ENCODE measurements at places on chromosomes 1 and 21.

DNA sequence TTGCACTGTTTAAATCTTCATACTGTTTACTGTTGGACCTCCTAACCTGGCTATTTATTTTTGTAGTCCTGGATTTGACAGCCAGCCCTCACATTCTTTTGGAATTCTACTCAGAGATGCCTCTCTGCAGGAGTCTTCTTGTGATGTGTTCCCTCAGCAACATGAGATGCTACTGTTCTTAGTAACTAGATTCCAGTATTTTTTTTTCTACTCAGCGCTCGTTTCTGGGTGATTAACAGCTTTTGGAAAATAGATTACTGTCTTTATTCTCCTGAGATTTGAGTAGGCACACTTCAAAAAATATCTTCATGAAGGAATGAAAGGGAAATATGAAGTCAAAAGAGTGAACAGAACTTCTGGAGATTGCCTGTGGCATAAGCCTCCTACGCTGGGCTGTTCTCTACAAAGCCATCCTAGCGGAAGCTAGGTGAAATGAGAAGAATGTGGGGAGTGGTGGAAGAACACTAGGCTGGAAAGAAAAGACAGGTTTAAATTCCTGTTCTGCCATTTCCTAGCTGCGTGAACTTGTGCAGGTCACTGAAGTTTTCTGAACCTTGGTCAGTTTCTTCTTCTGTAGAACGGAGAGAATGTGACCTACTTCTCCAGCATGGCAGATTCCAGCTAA is 75.9 kb downstream of the LRRC8C start:
- DNase-seq, result no peak

GRCh38 chr1:34749992-34750391 is 4.9 kb upstream of the GJB5 start:
- no peak for DNase-seq

GRCh38 chr21:14833666-14834351 is 231.0 kb downstream of the NRIP1 start:
- no peak for DNase-seq

DNA sequence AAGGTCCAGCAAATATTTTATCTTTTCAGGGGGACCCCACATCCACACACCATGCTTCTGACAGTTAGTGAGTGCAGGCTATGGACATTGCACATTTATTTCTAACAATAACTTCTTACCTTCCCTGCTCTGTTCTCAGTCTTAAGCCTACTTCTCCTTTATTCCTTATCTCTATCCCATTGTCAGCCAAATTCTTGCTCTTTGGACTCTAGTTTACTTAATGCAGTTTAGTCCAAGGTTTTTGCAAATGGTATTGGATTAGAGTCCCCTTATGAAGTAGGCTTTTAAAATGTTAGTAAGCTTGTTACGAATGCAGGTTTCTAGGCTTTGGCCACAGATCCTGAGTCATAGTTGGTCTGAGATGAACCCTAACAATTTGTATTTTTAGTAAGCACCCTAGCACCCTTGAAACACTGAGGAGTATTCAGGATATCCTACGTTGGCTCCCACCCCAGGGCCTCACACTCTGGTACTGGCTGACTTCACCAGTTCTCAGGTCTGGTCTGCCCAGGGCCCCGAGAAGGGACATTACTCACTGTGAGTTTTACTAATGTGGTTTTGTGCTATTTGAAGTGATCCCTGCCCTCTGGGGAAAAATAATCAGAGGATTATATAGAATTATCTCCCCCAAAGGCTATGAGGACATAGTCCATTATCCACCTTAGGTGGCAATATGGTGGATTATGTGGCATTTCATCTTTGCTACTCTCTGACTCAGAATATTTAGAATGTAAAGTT is 239.5 kb downstream of the TGFB2 start:
- DNase-seq, result no peak

GRCh38 chr1:27099587-27100334 is 55.2 kb downstream of the SLC9A1 start:
- DNase-seq, result peak; percentile 73

DNA sequence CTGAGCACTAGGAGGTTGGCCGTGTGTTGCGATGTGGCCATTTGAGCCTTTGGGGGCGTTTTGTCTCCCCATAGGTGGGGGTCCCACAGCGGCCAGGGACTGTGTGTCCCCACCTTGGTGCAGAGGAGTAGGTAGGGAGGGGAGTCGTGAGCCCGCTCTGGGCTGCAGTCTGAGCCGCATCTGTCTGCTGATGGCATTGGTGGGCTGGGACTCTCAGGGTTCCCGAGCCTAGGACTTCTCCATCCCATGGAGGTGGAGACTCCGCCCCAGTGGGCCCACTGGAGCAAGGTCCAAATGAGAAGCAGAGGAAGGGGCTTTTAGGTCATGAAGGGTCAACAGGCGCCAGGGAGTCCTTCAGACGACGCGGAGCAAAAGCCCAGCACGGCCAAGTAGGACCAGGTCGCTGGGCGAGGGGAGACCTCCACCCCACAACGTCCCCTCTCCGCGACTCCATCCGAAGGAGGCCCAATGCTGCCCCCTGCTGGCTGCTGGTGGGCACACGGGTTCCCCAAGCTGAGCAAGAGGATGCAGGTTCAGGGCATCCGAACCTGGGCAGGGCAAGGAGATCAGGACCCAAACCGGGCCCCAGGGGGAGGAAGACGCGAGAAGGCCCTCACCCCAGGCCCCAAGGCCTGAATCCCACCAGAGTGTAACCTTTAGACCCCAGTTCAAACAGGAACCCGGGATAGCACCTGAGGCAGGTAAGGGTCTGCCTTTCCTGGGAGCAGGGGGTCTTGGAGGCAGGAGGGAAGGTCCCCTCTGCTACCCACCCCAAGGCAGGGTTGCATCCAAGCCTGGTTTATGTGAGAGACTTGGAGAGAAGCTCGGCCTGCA is 14.9 kb downstream of the TTC34 start:
- peak; percentile 77 for DNase-seq

GRCh38 chr1:197302775-197303174 is 34.7 kb downstream of the CRB1 start:
- no peak for DNase-seq

- no peak for DNase-seq
These were observed 132.4 kb downstream of the EDEM3 start for GRCh38 chr1:184622136-184622823.
